ENCODE measurements at places on chromosomes 4 and X. TPM values are rescaled to one million over a fixed set of nuclear protein-coding genes. Genes with fewer than 3 reads are reported as not detected.

DNA sequence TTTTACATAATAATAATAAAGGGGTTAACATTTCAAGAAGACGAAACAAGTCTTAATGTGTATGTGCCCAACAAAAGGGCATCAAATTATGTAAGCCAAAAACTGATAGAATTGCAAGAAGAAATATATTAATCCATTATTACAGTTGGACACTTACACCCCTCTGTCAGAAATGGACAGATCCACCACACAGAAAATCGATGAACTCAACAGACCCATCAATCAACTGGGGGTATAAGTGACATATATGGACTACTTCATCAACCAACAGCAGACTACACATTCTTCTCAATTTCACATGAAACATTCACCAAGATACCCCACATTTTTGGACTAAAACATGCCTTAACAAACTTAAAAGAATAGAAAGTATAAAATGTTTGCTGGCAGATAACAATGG is 183.8 kb downstream of the COL25A1 start:
- no peak for DNase-seq

- DNase-seq = no peak
These were observed 325.3 kb downstream of the AFF2 start for GRCh38 chrX:148825696-148826095.

The GSX2 gene
- not detected for polyA plus RNA-seq

DNA sequence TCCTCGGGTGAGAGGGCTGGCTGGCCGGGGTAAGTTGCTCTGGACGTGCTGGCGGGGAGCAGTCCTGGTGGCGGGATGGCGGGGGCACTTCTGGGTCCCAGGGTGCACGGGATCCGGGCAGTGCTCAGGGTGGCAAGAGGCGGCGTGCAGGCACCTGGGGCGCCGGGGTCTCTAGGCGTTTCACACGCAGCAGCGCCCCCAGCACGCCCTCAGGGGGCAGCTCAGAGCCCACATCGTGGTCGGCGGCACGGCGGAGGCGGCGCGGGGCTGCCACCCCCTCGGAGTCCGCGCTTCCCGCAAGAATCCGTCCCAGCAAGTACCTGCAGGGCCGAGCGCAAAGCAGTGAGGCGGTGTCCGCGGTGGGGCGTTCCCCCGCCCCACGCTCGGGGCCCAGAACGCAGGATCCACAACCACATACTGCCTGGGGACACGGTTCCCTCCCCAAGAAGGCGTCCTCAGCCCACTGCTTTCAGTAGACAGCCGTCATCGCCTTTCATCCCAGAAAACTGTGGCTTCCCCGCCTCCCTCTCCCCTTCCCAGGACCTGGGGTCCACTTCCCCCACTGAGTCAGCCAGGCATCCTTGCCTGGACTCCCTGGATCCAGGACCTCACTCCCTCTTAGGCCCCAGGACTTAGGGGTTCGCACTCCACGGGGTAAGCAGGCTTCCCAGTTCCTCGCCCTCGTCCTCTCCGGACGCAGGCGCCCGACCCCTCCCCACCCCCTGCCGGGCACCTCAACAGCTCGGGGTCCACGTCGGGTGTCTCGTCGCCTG is 4.1 kb downstream of the PCSK1N start:
- DNase-seq = no peak

The PHOX2B gene
- polyA plus RNA-seq = not detected

DNA sequence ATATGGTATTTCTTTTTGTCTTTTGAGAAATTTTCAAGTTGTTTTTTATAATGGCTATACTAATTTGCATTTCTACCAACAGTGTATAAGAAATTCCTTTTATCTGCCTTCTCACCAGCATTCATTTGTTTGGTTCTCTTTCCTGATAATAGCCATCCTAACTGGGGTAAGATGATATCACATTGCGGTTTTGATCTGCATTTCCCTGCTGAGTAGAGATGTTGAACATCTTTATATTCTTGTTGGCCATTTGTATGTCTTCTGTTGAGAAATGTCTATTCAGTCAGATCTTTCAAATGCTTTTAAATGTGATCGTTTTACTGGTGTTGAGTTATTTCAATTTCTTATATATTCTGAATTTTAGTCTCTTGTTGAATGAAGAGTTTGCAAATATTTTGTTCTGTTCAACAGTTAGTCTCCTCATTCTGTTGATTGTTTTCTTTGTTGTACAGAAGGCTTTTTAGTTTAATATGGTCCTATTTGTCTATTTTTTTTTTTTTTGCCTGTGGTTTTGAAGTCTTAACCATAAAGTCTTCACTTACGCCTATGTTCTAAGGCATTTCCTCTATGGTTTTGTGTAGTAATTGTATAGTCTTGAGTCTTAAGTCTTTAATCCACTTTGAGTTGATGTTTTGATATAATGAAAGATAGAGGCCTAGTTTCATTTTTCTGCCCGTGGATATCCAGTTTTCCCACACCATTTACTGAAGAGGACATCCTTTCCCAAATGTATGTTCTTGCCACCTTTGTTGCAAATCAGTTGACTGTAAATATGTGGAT is 1566.9 kb downstream of the STIM2 start:
- no peak for DNase-seq

The YY2 gene
- 0.17 TPM for polyA plus RNA-seq

DNA sequence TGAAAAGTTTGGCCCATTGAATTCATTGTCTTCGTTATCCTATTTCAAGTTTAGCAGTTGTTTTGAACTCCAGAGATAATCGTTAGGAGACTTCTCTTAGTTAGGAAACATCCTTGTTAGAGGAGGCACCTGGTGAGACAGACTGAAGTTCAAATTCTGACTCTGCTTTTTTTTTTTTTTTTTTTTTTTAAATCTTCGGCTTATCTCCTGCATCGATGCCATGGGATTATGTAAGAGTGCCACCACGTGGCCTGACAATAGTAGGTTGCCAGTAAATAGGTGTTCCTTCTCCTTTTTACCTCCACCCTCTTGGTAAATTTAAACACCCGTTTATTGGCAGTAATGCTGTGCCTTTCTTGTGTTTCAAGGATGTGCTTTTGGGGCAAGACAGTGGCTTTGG is 149.3 kb downstream of the SOWAHB start:
- DNase-seq = no peak

DNA sequence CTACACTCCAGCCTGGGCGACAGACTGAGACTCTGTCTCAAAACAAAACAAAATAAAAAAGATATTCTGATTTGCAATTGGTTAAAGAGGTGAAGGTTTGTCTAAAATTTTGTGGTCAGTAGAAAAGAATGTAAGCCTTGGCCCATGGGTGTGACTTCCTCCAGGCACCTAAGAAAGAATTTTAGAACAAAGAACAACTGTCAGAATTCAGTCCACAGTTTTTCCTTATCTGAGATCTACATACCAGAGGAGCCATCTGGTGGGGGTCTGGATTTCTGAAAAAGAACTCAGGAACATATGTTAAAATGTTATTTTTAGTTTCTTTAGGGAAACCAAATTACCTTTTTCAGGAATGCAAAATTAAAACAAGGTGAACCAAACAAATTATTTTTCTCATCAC is 434.1 kb downstream of the ANKRD50 start:
- no peak for DNase-seq

The CSAG2 gene
- not detected for polyA plus RNA-seq

DNA sequence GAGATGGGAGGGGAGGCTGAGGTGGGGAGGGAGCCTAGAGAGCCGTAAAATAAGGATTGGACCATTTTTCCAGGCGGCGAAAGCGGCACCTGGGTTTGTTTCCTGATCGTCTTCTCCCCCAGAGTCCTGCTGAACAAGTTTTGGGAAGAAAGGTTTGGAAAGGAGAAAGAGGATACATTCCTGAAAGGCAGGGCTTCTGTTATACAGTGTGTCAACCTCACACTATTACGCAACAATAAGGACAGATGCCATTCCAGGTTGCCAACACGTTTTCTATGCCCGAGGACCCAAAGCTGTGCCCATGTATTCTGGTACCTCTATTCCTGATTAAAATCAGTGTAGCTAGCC is 658 bp downstream of the SCOC start:
- no peak for DNase-seq

The ETDA gene
- polyA plus RNA-seq = not detected

The TLR10 gene
- 1.1 TPM for polyA plus RNA-seq

- no peak for DNase-seq
These were observed 1928.2 kb upstream of the TENM3 start for GRCh38 chr4:180314972-180315371.

DNA sequence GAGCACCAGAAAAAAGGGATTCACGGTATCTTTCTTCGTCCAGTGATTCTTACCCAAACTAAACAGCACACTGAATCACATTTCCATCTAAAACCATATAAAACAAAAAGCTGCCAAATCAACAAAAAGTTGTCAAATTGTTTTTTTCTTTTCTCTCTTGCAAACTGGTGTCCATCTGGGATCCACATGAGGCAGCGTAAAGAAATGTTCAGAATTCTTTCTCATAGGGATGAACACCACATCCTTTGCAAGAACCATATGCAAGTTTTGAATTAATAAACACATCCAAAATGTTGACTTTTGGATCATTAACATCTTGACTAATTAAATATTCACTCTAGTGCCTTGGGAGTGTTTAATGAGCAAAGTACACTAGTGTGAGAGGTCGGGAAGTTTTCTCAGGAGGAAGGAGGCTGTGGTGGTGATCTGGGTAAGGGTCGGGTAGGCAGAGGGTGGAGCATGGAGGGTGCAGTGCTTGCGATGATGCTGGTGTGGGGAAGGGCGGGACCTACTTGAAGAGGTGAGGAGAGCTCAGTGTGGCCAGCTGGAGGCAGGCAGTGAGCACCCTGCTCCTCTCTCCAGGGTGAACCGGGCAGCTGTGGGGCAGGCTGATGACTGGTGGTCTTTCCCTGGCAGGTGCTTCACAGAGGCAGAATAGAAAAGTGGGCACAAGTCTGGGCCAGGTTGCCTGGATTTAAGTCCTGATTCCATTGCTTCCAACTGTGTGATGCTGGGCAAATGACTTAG is 72.8 kb downstream of the NSUN7 start:
- no peak for DNase-seq

The USP27X gene
- polyA plus RNA-seq = 0.16 TPM

GRCh38 chrX:49995107-49995731 is 72.8 kb downstream of the CLCN5 start:
- no peak for DNase-seq

Measured in CD14-positive monocyte (primary cell).